ENCODE measurements at places on chromosomes 7 and 10.

DNA sequence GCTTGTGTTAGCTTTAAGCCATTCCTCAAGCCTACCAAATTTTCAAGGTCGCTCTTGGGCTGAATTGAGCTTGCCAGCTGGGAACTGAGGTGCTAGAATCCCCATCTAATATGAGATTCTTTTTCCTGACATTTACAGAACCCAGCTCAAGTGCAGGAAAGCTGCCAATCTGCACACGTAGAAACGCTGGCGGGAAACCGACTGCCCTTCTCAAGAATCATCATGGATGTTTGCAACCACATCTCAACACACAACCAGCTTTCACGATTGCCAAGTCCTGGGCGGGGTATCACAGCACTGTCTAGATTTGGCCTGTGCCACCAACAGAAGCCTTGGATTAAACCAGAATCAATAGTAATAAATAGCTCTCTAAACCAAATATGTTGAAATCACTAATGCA, 203.7 kb downstream of the DIP2C start:
- DNase-seq = no peak

DNA sequence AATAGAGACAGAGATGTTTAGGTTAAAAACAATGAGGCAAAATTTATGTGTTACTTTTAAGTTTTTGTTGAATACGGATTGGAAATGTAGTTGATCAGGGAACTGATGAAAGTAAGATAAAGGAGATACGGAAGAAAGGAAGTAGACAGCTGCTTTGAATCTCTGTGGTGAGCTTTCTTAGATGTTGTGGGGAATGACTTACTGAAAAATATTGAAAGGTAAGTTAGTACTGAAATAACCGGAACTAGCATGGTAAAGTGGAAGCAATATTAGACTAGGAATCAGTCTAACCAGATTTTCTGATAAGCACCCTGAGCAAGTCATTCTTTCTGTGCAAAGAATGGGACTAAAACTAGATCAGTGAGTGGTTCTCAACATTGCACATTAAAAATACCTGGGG, 34.8 kb downstream of the LUC7L2 start:
- DNase-seq = no peak

GRCh38 chr7:34260279-34260678, 354.9 kb downstream of the BMPER start:
- DNase-seq = no peak

DNA sequence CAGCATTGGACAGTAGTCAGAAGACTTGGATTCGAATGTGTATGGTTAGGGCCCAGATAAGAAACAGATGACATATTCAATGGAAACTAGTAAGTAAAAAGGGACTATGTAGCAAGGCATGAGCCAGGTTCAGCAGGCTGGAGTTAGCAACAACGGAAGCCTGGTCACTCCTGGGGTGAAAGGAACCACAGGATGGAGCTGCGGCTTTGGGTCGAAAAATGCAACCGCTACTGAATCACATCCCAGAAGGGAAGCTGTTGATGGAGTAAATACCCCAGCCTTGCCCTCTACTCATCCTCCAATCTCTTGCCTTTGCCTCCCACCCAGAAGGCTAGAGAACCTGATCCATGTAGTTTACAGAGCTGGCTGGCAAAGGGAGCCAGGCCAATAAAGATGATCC, 37.5 kb upstream of the EGR2 start:
- DNase-seq = no peak

GRCh38 chr7:41742401-41743020, 39.6 kb upstream of the INHBA start:
- no peak for DNase-seq

DNA sequence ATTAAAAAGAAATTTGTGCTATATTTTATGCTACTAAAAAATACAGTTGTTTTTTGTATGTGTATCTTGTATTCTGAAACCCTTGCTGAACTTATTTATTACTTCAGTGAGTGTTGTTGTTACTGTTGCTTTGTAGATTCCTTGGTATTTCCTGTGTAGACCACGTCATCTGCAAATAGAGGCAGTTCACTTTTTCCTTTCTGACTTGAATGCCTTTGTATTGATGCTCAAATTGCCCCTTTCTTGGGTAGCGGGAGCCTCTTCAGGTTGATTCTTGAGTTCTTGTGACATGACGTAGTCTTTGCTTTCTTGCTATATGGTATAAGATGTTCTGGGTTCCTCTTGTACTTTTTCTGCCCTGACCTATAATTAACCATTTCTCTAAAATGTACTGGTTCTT, 504.1 kb downstream of the SDK1 start:
- DNase-seq = no peak

DNA sequence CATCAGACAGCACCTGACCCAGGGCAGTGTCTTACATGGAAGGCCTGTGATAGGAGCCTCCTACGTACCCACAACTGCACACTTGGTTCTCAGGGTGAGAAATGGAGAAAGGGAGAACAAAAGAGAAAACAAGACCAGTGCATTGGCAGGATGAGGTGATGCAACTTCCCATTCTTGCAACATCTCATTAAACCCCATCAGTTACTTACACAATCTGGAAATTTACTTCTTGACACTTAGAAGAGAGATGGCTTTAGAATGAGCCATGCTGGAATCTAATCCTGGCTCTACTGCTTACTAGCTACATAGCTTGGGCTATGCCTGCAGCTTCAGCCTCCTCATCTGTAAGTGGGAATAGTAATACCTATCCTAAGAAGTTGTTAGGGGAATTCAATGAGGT, 391.7 kb downstream of the KCNMA1 start:
- no peak for DNase-seq
